ENCODE measurements at places on chromosomes 5 and 9.

DNA sequence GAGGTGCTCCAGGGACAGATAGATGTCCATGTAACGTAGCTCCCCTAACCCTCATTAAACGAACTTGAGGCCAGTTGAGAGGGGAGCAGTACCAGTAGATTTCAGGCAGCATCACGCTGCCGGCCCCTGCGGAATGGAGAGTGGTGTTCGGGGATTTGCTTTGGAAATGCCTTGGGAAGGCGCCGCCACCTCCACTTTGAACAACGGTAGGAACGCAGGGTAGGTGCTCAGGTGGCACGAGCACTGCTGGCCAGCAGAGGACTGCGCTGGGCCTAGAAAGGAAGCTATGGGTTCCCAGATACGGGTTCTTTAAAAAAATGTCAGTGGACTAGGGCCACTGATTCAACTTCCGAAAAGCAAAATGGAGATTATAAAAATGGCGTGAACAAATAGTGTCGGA is 271.8 kb downstream of the FANCC start:
- DNase-seq = no peak

GRCh38 chr5:97355775-97356174 is 172.7 kb upstream of the RIOK2 start:
- no peak for DNase-seq

GRCh38 chr9:134494905-134495304 is 146.7 kb upstream of the COL5A1 start:
- peak; percentile 33 for DNase-seq

DNA sequence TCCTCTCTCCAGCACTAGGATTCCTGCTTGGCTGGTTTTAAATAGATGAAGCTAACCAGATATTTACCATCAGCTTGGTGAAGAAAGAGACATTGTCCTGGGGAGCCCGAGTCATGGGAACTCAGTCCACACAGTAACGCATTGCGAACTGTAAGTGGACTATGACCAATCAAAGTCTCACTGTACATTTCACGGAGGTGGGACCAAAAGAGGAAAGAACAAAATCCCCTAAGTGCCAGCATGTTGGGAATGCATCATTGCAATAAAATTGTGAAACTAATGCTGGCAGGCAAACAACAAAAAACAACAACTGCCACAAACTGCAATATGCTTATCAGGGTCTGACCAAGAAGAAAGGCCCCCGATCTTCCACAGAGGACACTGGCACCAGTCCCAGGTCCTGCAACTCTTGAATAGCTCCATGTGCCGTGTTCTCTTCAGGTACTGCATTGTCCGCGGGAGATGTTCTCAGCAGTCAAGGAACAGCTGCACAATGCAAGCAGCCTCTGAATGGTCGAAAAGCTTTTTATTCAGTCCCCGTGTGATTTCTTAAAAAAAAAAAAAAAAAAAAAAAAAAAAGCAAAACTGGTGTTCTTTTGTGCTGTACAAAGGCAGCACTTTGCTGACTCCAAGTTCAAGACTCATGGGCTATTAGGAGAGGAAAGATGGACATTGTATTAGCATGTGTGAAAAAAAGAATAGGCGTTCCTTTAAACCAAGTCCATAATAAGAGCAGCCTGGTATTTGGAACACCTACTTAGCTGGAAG is 38.1 kb downstream of the SEMA6A start:
- DNase-seq = no peak

- no peak for DNase-seq
These were observed 324.3 kb upstream of the IRX4 start for GRCh38 chr5:2207109-2207399.

DNA sequence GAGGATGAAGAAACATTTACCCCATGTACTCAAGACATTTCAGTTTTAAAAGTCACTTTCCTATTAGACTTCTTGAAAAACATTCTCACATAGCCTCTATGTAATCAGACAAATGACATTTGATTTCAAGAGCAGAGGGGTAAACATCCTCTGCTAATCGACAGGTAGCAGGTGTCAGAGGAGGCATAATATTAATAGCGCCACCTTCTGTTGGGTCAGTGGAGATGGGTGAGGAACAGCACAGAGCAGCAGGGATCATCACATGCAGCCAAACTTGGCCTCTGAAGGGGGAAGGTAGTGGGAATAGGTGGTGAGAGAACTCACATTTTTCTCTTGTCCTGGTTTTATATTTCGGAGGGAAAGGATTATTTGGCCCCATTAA is 3.3 kb upstream of the LSM11 start:
- DNase-seq = no peak

DNA sequence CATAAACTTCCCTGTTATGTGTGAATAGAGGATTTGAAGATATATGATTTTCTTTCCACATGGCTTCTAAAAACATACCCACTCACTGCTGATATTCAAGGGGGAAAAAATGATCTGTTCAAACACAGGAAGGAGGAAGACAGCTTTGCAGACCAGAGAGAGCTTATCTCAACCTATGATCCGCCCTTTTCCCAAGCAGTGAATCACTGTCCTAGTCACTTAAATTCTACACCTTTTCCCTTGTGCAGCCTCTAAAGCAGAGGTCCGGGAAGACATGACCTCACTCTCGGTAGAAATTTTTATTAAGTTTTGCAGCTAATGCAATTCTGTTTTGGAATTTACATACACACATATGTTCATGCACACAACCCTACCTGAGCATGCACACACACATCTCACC is 197.2 kb downstream of the DIRAS2 start:
- no peak for DNase-seq

GRCh38 chr5:159402856-159403255 is 72.6 kb upstream of the IL12B start:
- DNase-seq = no peak

- DNase-seq = no peak
These were observed 61.6 kb downstream of the IPPK start for GRCh38 chr9:92608241-92608908.

Data from upper lobe of right lung (tissue), 1 donor.